GM18507 (cell line): ENCODE measurements at places on chromosomes 7 and 10.

GRCh38 chr7:18338910-18339523, 156.5 kb upstream of the HDAC9 start:
- no peak for DNase-seq

- no peak for DNase-seq
Measured at GRCh38 chr10:97406064-97406463, 4.9 kb upstream of the RRP12 start.

- DNase-seq = no peak
Measured at GRCh38 chr10:99435986-99436638, 5.7 kb upstream of the GOT1 start.

DNA sequence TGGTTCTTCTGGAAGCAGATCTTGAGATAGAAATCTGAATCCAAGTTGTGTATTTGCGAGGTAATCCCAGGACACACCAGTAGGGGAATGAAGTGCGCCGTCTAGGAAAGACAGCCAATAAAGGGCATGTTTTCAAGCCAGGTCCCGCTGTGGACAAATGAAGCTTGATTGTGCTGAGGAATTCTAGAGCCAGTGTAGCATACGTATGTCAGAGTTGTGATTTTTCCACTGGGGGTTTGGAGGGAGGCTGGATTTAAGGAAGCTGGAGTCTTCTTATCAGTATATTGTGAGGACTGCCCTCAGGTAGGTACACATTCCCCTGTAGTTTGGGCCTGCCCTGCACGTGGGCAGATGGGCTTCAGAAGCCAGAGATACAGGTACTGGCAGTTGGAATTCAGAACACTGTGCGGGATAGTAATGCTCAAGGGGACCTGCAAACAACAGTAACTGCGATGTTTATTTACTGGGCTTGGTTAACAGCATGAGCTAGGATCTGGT, 50.9 kb downstream of the GALNT11 start:
- no peak for DNase-seq

DNA sequence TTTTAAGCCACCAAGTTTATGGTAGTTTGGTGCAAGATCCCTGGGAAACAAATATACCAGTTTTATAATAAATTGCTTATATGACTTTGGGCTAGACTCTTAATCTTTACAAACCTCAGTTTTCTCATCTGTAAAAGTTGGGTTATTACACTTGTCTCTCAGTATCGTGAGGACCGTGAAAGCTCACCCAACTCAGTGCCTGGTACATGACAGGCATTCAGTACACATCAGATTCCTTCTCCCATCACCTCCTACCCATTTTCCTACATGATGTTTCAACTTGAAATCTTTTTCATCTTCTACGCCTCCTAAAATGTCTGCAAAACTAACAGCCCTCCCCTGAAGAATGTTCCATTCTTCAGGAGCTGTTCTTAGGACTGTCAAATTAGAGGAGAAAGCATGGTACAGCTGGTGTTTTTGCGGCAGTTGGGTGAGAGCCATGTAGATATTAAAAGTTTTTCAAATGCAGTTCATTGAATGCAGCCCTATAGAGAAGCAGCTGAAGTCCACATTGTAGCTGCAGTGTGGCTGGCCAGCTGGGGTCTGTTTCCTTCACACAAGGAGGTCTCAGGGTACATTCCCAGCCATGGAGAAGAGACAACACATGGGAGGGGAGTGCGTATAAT, 812.8 kb downstream of the LRMDA start:
- no peak for DNase-seq

GRCh38 chr7:130957137-130957513, 223.1 kb upstream of the KLF14 start:
- no peak for DNase-seq

- peak; percentile 39 for DNase-seq
Measured at GRCh38 chr7:75662579-75663301, 76.0 kb downstream of the HIP1 start.

- no peak for DNase-seq
Measured at GRCh38 chr7:149241696-149242095, 2.2 kb downstream of the ZNF212 start.

GRCh38 chr7:112132051-112132694, 74.0 kb downstream of the DOCK4 start:
- no peak for DNase-seq

GRCh38 chr7:91569728-91570457, 305.7 kb downstream of the FZD1 start:
- DNase-seq = no peak
